Caco-2 (cell line): ENCODE measurements at places on chromosomes 6 and 20. TPM values are rescaled to one million over a fixed set of nuclear protein-coding genes. Genes with fewer than 3 reads are reported as not detected.

The RBBP8NL gene
- total RNA-seq, result 39.2 and 40.5 TPM in 2 replicates

The SMPDL3A gene
- total RNA-seq, result 20.4 and 21.7 TPM in 2 replicates

- no peaks in the 10 kb centered on the region for H3K36me3 ChIP-seq
- no peak for DNase-seq
- no peak overlapping the region for H3K4me3 ChIP-seq
- H3K27me3 ChIP-seq, result no peaks in the 10 kb centered on the region
- no peak overlapping the region for H3K27ac ChIP-seq
These were observed 21.8 kb downstream of the CDS2 start for GRCh38 chr20:5148581-5148980.

DNA sequence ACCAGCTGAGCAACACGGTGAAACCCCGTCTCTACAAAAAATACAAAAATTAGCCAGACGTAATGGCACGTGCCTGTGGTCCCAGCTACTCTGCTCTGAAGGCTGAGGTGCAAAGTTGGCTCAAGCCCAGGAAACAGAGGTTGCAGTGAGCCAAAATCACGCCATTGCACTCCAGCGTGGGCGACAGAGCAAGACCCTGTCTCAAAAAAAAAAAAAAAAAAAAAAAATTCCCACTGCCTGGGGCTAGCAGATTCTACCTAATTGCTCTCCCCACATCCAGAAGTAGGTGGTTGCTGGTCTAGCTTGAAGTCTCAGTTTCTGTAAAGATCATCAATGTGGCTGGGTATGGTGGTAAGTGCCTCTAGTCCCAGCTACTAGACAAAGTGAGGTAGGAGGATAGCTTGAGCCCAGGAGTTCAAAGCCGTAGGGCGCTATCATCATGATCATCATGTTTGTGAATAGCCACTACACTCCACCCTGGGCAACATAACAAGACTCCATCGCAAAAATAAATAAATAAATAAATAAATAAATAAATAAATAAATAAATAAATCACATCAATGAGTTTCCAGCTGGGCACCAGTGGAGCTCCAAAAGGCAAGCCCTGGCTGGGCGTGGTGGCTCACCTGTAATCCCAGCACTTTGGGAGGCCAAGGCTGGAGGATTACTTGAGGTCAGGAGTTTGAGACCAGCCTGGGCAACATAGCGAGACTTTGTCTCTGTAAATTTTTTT, 6.3 kb upstream of the AP5S1 start:
- H3K27me3 ChIP-seq, result no peaks in the 10 kb centered on the region
- H3K27ac ChIP-seq, result no peak overlapping the region
- DNase-seq, result no peak
- H3K4me3 ChIP-seq, result no peak overlapping the region

- H3K4me3 ChIP-seq, result no peak overlapping the region
- no peaks in the 10 kb centered on the region for H3K4me1 ChIP-seq
- no peak overlapping the region for H3K27ac ChIP-seq
- no peaks in the 10 kb centered on the region for H3K36me3 ChIP-seq
- no peak for DNase-seq
These were observed 82.1 kb upstream of the SRSF6 start for GRCh38 chr20:43375591-43375990.
